ENCODE measurements at places on chromosomes 4 and X.

GRCh38 chrX:108353452-108353851 is 84.8 kb downstream of the COL4A6 start:
- no peak for DNase-seq

DNA sequence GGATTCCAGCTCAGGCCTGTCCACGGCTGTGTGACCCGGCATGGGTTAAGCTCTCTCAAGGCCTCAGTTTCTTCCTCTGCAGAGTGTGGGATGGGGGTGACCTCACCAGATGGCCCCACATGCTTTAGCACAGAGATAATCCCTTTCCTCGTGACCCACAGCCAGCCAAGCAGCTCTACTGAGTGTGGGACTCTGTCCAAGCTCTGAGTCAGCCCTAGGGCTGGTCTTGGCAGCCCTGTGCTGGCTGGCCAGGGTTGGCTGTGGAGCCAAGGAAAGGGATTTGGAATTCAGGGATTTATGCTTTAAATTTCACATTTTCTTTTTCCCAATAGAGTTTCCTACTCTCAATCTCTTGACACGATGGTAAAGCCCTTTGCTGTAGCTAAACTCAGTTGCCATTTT is 19.7 kb upstream of the SPON2 start:
- DNase-seq, result peak; percentile 91

- no peak for DNase-seq
Observed at GRCh38 chr4:37988670-37989069, 28.5 kb downstream of the PTTG2 start.

- no peak for DNase-seq
Observed at GRCh38 chr4:127783955-127784770, 2.0 kb downstream of the HSPA4L start.

DNA sequence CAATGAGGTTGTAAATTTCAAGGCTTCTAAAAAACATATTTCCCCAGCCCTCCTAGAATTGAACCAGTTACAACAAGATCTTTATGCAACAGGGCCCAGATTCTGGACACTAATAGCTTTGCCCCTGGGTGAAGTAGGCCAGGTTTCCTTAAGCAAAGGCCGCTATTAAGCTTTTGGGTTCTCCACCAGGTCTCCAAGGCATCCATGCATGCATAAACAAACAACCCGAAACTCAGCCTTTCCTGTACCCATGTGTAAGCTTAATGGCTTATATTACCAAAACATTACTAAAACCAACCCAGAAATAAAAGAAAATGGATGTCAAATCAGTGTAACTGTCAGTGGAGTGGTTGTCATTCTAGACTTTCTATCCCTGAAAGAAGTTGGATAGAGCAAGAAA is 137.1 kb downstream of the ARHGAP6 start:
- DNase-seq, result no peak

DNA sequence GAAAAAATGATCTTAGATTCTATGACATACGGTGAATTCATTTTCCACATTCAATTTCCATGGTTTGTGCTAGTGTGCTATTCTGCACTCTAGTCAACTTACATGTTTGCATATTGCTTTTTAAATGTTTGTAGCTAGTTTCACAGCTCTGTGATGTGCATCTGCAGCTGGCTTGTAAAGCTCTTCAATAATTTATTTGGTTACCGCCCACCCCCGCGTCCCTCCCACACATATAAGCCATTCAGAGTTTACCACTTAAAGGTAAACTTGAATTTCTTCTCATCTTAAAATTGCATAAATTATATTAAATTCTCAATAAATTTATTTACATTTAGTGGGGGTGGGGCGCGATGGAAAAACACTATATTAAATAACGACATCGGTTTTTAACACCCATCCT is 291 bp upstream of the NBDY start:
- DNase-seq, result peak; percentile 28

- no peak for DNase-seq
Observed at GRCh38 chrX:55598333-55598732, 24.9 kb upstream of the FOXR2 start.

- DNase-seq, result no peak
Observed at GRCh38 chr4:2299794-2300193, 37.9 kb upstream of the MXD4 start.

- no peak for DNase-seq
Observed at GRCh38 chr4:103719105-103719829, 518 bp downstream of the TACR3 start.

- DNase-seq, result no peak
Observed at GRCh38 chr4:64857198-64857597, 447.9 kb upstream of the TECRL start.

- DNase-seq, result peak; percentile 78
Observed at GRCh38 chrX:153763989-153764755, at the start of gene PLXNB3. TSS of gene PLXNB3 (plus strand) at chrX:153764249. CDS start at chrX:153765536, 1,287 bp downstream.

- DNase-seq, result no peak
Observed at GRCh38 chr4:4443821-4444220, 56.9 kb downstream of the NSG1 start.

DNA sequence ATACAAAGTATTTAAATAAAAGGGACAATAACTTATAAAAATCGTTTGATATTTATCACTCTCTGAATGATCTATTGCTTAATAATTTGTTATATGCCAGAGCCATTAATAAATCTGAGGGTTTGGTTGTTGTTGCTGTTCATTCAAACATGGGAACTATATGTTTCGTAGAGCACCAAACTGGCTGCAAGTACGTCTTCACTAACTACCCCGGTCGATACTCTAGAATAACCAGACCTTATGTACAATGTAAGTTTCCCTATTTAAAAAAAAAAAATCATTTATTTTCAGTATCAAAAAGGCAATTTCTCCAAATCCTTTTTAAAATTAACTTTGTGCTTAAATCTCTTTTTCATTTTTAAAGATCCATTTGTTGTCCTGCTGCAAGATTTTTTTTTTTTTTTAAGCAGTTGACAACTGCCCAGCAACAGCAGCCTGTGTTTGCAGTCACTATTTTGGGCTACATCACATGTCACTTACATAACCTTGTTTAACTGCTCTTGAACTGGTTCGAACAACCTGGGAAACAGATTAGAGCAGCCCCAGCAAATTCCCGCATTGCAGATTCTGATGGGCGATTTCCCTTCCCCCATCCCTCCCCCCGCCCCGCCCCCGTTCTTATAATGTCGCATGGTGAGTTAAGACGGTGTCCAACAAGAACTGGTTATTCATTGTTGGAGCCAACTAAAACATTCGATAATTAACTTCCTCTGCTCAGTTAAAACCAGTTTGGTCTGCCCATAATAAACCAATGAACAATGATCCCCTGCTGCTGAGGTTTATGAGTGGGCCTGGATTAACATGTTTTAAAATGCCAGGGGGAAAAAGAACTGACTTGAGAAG is 238.9 kb downstream of the NR3C2 start:
- no peak for DNase-seq

DNA sequence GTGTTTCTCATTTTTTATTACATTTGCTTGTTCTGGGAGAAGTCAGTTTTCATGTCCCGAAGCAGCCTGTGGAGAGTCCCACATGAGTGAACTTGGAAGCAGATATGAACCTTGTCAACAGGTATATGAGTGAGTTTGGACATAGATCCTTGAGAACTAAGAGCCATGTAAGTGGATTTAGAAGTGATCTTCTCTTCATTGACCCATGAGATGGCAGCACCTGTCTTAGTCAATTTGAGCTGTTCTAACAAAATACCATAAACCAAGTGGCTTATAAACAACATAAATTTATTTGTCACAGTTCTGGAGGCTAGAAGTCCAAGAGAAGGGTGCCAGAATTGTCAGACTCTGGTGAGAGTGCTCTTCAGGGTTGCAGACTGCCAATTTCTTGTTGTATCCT is 1043.8 kb downstream of the ADGRL3 start:
- DNase-seq, result no peak

- DNase-seq, result no peak
Observed at GRCh38 chrX:104172788-104173187, 6.5 kb downstream of the FAM199X start.

- no peak for DNase-seq
Observed at GRCh38 chr4:113749178-113749577, 12.4 kb downstream of the CAMK2D start.

GRCh38 chr4:69147334-69147733 is 51.1 kb downstream of the UGT2B7 start:
- no peak for DNase-seq

DNA sequence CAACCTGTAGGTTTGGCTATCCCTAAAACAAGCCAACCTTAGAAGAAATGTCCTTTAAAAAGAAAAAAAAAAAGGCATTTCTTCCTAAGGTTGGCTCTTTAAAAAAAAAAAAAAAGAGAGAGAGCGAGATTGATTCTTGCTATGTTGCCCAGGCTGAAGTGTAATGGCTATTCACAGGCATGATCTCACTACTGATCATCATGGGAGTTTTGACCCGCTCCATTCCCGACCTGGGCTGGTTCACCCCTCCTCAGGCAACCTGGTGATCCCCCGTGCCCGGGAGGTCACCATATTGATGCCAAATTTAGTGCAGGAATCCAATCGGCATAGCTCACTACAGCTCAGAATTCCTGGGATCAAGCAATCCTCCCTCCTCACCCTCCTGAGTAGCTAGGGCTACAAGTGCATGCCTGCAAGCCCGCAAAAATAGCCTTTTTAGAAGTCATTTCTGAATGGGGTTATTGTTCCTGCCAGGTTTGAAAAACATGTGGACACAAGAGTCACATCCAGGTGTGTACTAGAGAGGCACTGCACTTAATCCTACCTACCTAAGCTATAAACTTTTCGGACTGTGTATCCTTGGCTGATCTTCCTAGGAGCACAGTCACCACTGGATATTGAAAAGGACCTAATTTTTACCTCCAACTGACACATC is 61.4 kb upstream of the ZCCHC13 start:
- DNase-seq, result no peak

- DNase-seq, result no peak
Observed at GRCh38 chrX:100411802-100412715, 2.0 kb upstream of the PCDH19 start.

DNA sequence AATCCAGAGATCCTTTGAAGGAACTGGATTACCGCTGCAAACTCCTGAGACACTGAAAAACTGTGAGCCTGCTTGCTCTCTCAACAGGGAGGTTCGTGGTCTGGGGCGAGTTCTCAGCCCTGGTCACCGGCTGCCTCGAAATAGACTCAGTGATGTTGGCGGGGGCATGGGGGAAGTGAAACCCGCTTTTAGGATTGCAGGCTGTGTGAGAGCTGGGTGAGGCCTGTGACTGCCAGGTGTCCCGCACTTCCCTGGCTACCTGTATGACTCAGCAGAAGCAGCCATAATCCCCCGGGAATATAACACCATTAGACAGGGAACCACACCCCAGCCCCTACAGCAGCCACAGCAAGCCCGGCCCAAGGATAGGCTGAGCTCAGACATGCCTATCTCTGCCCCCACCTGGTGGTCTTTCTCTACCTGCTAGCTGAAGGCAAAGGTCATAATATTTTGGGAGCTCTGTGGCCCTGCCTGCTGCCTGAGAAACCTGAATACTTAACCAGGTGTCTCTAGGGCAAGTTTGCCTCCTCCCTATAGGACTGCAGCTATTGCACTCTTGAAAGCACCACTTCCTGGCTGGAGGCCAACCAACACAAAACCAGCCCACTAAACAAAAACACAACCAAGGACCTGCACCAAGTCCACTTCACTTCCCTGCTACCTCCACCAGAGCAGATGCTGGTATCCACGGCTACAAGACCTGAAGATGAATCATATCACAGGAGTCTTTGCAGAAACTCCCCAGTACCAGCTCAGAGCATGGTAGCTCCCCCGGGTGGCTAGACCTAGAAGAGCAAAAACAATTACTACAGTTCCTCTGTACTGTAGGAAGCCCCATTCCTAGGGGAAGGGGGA is 202.0 kb downstream of the RRAGB start:
- DNase-seq, result no peak

- DNase-seq, result no peak
Observed at GRCh38 chr4:78047366-78047765, 9.8 kb upstream of the FRAS1 start.

- DNase-seq, result no peak
Observed at GRCh38 chrX:42432552-42432951, 345.4 kb downstream of the PPP1R2C start.

DNA sequence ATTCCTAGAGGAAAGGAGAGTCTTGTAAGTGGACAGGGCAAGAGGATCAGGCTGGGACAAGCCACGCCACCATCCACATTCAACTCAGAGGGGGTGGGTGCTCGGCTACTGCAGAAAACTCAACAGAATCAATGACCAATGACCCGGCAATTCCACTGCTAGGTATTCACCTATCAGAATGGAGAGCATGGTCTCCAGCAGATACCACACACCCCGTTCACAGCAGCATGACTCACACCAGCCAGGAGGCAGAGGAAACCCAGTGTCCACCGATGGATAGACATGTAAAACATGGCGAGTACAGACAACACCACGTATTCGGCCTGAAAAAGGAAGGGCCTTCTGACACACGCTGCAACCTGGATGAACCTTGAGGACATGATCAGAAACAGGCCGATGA is 175.9 kb downstream of the AFAP1 start:
- DNase-seq, result no peak

Data from right cardiac atrium (tissue), 5 donors.